ENCODE measurements at places on chromosomes 2 and 18.

- DNase-seq: no peak
These were observed 167.5 kb downstream of the SLC39A10 start for GRCh38 chr2:195824478-195824877.

GRCh38 chr2:57291209-57291608 is 755.4 kb upstream of the VRK2 start:
- DNase-seq: no peak

DNA sequence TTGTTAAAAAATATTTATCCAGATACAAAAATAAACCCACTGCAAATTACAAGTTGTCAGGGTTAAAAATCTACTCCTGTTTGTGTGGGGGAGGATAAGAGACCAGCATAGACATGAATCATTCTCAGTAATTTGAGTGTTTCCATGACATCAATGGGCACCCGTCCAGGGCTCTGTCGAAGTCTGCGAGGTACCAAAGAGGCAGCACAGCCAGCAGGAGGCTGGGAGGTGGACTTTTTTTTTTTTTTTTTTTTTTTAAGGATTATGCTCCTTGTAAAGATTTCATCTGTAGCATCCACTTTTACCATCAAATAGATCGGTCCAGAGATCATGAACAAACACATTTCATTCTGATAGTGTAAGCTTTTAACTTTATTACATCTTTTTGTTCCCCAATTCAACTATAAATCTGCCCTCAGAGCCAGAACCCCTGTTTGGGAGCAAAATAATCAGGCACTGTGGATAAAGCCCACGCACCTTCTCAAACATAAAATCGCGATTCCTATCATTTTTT is 182.0 kb downstream of the TCF4 start:
- DNase-seq: no peak

GRCh38 chr2:23926290-23926749 is 603 bp downstream of the ATAD2B start:
- DNase-seq: peak; percentile 72

DNA sequence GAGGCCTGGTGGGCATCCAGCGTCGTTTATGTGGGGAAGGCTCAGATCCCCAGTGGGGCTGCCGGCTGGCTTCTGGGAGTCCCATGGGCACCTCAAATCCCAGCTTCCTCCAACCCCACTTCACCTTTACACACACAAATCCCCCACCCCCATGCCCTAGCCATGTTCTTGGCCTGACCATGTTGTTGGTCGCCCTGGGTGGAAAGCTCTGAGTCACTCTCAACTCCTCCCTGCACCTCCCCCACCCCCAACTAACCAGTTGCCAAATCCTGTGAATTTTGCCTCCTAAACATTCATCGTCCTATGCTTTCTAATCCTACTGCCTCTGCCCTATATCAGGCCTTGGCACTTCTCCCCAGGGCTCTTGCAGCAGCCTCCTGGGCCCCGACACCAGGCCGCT is 6.4 kb downstream of the TNS1 start:
- no peak for DNase-seq

GRCh38 chr18:62790871-62791772 is 75.8 kb downstream of the PHLPP1 start:
- no peak for DNase-seq

DNA sequence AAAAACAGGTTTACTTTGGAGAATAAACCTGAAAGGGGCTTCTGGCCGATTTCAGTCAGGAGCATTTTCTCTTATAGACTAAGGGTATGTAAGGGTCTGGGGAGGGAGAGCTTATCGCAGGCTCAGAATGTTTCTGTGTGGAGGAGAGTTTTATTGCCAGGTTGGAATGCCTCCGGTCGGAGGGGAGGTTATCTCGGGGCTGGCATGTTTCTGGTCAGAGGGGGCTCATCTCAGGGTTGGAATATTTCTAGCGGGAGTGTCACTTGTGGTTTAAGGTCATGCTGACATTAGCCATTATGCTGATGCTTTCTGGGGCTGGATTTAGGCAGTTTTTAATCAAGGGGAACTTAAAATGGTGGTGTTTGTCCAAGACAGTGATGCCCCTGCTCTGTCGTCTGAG is 333.6 kb downstream of the METTL4 start:
- DNase-seq: no peak

DNA sequence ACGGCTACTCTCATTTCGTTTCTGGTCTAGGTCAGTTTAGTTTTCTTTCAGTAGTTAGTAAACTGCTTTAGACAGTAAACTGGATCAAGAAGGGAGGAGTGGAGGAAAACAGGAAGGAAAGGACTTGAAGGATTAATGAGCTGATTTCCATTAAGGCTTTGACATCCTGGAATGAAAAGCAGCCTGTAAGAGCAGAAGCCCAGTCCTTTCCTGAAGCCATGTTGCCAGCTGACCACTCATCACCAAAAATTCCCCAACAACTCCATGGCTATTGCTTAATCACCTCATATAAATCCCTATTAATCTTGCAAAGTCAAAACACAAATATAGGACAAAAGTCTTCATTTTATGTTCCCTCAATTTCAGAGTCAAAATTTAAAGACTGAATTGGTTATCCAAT is 113.7 kb upstream of the ZFP36L2 start:
- no peak for DNase-seq

- no peak for DNase-seq
These were observed 45.2 kb upstream of the MYO1B start for GRCh38 chr2:191199929-191200512.

DNA sequence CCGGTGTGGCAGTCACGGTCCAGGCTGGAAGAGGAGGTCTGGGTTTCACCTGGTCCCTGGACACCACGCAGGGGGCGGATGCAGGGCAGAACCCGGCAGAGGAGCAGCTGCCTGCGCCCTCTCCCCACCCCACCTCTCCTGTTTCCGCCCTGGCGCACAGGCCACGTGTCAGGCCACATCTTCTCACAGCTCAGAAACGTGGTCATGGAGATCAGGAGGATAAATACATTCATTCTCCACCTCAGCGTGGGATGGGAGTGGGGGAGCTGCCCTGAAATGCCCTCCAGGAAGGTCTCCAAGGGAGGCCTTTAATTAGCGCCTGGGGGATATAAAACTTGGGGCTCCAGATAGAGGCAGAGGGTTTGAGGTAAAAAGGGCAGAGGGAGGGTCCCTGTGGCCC is 142.0 kb downstream of the KCTD1 start:
- no peak for DNase-seq

GRCh38 chr2:20149703-20150030 is 75.3 kb downstream of the SDC1 start:
- no peak for DNase-seq

DNA sequence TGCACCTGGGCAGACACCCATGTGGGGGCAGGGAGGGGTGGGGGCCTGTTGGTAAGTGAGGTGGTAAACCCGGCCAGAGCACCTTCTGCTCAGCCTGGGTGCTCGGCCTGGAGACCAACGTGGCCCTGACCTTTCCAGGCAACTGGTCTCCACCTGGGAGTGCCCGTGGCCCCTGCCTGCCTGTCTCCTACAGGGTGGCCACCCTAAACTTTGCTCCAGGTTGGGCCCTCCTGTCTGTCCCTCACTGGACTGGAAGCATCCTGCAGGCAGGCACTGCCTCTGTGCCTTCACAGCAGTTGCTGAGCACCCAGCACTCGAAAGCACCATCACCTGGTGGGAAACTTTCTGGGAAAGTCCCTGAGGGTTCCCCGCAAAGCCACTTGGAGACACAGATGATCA is 171.3 kb downstream of the TWIST2 start:
- peak; percentile 19 for DNase-seq

DNA sequence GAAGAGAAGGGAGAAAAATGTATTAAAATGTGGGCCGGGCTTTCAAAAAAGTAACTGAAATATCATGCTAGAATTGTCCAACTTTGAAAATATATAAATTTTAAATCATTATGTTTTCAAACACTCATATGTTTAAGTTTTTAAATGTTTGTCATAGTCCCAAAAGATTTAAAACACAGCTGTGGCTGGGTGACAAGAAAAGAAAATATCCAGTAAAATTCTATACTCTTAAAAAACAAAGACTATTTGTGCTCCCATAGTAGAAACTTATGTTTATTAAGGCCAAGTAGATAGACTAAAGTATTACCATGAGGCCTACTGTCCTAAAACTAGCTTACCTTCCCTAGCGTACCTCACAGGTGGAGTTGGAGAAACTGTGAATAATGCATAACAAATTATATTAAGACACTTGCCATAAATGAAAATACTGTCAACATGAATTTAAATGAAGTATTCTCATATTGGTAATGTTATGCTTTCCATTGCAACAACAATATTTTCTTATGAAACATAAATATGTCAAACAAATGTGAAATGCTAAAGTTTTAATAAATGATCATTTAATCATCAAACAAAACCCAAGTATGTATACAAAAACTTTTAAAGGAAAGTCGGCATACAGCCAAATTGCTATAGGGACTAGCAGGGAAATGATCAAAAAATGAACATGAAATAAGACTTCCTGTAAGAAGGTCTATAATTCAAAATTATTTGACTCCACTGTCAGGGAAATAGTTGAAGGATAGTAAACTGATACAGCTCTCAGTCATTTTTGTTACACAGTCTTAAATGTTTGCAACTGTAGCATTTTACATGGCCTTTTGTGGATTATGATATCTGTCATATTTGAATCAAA is 13.4 kb downstream of the MEIS1 start:
- no peak for DNase-seq

DNA sequence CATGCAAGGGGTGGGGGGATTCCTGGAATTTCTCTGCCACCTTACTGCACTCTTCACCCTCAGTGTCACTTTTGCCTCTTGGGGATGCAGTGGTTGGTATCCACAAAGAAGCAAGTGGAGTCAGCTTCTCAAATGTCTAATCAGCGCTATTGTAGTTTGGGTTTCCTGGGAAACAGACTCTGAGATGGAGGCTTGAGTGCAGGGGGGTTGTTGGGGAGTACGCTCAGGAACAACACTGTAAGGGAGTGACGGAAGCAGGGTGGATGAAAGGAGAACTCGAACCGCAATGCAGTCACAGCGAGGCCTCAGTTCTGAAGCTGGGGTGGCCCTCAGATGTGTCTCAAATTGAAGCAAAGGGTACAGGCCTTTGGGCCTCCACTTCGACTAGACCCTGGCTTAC is 73.6 kb upstream of the EPC2 start:
- DNase-seq: no peak

GRCh38 chr2:112718863-112719370 is 1.9 kb upstream of the NT5DC4 start:
- no peak for DNase-seq

- no peak for DNase-seq
These were observed 50.1 kb downstream of the THUMPD2 start for GRCh38 chr2:39728941-39729351.

GRCh38 chr2:10091182-10091888 is 11.1 kb upstream of the CYS1 start:
- DNase-seq: peak; percentile 56

- DNase-seq: no peak
These were observed 235.2 kb downstream of the LDLRAD4 start for GRCh38 chr18:13453714-13454113.

DNA sequence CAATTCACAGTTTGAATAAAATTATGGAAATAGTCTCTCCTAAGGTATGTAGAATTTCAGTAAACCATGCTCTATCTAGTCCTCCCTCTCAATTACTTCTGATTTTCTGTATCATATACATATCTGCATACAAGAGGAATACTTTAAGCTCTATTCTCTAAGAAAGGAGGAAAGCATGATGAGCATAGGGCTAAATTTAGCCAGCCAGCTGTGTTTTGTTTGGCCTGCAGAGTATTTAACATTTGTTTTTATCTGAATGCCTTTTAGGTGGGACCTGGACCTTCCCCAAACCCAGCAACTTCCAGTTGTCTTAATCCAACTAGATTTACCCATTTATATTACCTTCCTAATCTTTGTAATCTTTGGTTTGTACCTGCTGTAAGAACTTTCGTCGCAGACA is 42.2 kb upstream of the FAM117B start:
- DNase-seq: no peak

- no peak for DNase-seq
These were observed 164.1 kb upstream of the GATA6 start for GRCh38 chr18:22005191-22005841.

DNA sequence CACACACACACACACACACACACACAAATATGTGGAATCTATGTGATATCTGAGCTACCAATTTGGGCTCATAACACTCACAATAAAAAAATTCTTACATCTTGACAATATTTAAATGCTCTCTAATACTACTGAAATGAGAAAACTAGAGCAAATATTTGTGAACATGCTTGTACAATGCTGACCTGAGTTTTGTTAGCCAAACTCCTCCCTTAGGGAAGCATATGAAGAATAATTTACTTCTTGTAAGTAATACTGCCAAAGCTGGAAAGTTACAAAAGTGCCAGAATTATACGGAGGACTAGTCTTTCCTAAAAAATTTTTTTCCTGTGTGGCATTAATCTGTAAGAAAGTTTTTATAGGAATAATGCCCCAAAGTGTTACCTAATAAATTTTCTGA is 18.5 kb downstream of the MBD2 start:
- DNase-seq: no peak

- no peak for DNase-seq
These were observed 9.9 kb upstream of the IL1A start for GRCh38 chr2:112794131-112794733.

- DNase-seq: no peak
These were observed 46.3 kb upstream of the VIT start for GRCh38 chr2:36650031-36650829.

GRCh38 chr2:158482594-158482993 is 25.8 kb downstream of the PKP4 start:
- DNase-seq: no peak

- no peak for DNase-seq
These were observed 1552.3 kb upstream of the SLC39A10 start for GRCh38 chr2:194104687-194105086.

- no peak for DNase-seq
These were observed 66.1 kb upstream of the ATG16L1 start for GRCh38 chr2:233185330-233185729.

GRCh38 chr2:206739271-206739670 is 21.1 kb upstream of the DYTN start:
- no peak for DNase-seq

DNA sequence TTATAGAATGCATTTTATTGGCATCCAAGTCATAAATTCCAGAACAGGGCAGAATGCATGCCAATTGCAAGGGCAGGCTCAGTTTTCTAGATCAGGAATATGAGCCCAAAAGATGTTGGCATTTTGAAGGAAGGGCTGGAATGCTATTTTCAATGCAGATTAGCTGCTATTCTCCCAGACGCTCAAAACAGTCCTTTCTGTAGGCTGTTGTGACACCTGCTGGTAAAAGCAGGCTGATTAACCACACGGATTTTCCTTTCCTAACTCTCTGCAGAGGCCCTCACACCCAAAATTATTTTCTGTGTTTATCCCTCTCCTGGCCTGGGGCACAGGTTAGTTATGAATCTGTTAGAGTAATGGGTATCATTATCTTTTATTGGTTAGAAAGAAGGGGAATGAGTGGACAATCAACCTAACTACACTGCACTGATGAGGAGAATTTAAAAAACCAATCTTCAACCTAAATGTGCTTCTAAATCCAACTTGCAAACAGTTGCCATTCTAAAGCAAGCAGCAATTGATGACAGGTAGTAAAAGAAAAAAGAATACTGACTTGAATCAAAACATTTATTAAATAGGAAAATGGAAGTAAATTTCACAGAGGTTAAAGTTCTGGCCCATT is 94.0 kb downstream of the PLA2R1 start:
- DNase-seq: no peak

Data from activated naive CD8-positive, alpha-beta T cell treated with anti-CD3 and anti-CD28 coated beads, Interleukin-2, amount 10 ng/mL, durations not matched to agents 7 days and 5 days (primary cell).